GDM1 (cell line): ENCODE measurements at places on chromosomes 2 and 18.

GRCh38 chr18:73707035-73707434, 440.6 kb downstream of the FBXO15 start:
- DNase-seq = no peak

DNA sequence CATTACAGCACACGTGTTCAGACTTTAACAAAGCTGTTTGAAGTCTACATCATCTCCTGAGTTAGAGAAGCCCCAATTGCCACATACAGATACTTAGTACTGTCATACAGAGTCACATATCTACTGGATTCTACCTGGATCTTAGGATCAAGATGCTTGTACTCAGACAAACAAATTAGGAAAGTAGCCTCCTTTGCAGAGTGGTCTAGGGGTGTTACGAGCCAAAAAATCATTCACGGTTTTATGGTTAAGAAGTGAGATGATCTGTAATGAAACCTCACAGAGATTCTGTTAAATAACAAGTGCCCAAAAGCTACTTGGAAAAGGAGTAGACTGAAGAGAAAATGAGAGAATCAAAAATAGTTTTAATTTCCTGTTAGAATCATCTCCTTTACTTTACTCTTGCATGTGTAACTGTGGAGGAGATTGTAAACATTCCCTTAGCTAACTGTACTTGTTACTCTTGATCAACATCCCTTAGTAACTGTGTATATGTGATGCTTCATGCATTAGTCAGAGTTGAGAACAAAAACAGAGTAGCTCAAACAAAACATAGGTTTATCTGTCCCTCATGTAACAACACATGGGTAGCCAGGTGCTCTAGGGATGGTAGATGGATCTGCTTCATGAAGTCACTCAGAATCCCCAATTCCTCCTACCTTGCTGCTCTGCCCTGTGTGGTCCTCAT, 16.4 kb upstream of the IL1RL1 start:
- DNase-seq = no peak

DNA sequence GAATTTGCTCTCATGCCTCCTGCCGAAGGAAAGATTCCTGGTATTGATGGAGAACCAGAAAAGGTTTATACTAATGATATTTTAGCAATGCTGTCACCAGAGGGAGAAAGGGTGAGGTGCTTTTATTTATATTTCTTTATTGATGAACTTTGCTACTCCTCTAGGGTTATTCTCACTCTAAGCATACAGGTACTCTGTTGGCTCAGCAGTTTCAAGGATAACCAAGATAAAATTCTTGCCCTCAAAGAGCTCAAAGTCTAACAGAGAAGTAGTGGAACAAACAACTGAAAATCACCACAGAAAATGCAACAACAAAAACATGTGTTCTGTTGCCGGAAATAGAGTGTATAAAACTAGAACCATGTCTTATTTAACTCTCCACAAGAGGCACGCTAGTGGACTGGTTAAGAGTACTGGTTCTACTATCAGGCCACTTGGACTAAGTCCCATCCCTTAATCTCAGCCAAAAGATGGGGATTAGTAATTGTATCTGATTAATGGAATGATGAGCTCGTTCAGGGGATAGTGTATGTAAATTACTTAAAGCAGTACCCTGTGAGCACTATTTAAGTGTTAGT, 103.6 kb downstream of the DNAH6 start:
- DNase-seq = no peak

- no peak for DNase-seq
These were observed 188.3 kb upstream of the SLC39A10 start for GRCh38 chr2:195468771-195469170.

- no peak for DNase-seq
These were observed 19.5 kb downstream of the FBXO41 start for GRCh38 chr2:73264783-73265182.

- DNase-seq = no peak
These were observed 550.1 kb downstream of the SPAG16 start for GRCh38 chr2:213834331-213834730.
